ENCODE measurements at places on chromosomes 5 and 9.

DNA sequence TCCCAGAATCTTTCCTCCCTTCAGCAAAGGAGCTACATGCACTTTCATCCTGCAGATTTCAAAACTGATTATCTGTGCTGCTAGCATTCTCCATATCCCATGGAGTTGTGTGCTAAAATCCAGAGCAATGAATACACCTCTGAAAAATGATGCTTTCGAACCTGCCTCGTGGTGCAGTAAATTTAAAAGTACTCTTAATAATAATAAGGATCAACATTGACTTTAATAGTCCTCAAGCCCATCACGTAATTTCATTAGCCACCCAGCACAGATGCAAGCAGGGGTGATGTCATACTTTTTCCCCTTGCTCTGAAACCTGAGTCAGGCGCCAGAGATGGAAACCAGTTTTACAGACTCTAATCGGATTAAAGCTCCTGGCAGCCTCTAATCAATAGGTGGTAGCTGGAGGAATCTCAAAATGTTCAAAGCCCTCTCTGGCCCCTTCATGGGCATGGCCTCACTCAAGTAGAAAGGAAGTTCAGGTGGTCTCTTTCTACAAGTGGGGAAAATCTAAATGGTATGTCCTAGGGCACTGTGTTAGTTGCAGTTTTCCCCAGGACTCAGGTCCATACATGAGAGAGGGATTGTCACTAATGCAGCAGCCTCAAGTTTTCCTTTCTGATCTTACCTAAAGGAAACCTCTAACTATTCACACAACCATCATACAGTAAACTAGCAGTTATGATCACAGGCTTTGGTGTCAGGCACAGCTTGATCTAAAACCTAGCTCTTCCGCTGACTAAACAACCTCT is 221.6 kb upstream of the SLC30A5 start:
- DNase-seq: no peak

DNA sequence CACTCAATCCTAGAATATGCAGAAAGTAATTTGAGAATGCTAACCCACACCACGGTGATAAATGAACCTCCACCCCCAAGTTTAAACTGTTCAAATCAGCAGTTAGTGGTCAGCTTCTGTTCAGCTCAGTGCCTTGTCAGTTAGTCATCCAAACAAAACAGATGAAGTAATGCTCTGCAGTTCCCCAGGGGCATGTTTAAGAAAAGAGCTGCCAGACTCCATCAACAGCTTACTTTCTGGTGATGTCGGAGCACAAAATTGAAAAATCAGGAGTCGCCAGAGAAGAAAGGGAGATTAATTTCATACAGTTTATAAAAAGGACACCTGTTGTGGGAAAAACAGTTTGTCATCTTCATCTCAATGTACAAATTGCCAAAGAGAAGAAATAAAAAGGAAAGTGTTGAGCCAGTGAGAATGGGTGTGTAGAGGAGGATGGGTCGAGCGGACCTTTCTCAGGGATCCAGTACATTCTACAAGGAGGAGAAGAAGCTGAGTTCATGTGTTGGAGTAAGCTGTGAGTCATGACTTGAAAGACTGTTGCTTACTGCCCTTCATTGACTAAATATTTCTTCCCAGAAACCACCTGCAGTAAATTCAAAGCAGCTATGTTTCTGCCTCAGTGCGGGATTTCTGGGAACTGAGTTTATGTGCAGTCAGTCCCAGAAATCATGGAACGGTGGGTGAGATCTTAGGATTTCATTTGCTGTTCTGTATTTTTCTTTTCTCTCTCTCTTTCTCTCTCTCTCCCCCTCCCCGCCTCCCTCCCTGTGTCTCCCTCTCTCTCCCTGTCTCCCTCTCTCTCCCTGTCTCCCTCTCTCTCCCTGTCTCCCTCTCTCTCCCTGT is 13.7 kb downstream of the TRIO start:
- DNase-seq: peak; percentile 99

GRCh38 chr5:109939116-109939682 is 249.5 kb downstream of the MAN2A1 start:
- no peak for DNase-seq

GRCh38 chr5:146208916-146209522 is 5.6 kb downstream of the RBM27 start:
- DNase-seq: no peak

GRCh38 chr9:17339156-17339555 is 204.3 kb downstream of the CNTLN start:
- DNase-seq: no peak

DNA sequence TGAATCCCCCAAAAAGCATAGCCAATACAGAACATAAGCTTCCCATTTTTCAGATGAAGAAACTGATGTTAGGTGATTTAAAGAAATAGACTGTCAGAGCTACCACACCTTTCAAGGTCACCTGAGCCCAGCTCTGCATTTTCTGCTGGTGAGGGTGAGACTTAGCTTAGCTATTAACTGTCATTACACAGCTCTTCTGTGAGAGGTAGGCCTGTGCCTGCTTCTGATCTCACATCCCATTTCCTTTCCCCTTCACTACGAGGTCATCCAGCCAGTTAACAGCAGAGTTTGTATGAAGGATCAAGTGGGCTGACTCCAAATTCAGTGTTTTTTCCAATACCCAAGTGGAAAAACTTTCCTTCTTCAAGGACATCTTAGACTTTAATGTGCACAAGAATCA is 528.6 kb upstream of the CLINT1 start:
- no peak for DNase-seq

GRCh38 chr9:114860187-114860586 is 54.3 kb upstream of the TNFSF15 start:
- DNase-seq: no peak

GRCh38 chr9:93205045-93205768 is 21.3 kb downstream of the WNK2 start:
- DNase-seq: peak; percentile 13

DNA sequence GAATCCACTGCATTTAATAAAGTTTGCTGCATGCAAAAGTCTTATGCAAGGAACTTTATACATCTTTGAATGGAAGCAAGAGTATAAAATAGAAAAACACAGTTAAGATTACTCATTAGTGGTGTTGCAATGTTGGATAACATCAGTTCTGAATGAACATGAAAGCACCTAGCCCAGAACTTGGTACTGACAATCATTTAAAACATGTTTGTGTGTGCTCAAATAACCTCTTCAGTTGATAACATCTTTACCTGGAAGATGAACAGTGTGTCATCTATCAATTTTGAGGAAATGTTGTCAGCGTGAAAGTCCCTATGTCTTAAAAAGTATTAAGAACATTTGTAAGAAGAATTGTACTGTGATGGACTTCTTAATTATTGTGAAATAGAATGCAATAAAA is 370.4 kb upstream of the GRAMD2B start:
- DNase-seq: no peak

DNA sequence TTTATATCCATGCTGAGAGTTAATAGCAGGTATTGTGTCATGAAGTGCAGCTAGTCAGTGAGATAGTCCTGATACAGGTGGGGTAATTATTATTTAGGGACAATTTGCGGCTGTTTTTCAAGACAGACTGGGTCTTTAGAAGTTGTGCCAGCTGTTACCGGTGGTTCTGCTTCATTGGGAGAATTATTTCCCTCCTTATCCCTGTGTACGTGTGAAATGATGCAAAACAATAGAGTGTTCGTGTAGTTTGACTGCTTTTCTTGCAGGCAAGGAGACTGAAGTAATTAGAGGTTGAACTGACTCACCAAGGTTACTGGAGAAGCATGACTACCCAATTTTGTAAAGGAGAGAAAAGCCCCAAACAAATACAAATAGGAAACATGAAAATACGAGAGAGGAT is 101.7 kb downstream of the ARRDC3 start:
- DNase-seq: peak; percentile 69

GRCh38 chr5:157389103-157389502 is 70.9 kb upstream of the NIPAL4 start:
- no peak for DNase-seq

- no peak for DNase-seq
Measured at GRCh38 chr9:72355153-72355552, 9.9 kb downstream of the ZFAND5 start.

DNA sequence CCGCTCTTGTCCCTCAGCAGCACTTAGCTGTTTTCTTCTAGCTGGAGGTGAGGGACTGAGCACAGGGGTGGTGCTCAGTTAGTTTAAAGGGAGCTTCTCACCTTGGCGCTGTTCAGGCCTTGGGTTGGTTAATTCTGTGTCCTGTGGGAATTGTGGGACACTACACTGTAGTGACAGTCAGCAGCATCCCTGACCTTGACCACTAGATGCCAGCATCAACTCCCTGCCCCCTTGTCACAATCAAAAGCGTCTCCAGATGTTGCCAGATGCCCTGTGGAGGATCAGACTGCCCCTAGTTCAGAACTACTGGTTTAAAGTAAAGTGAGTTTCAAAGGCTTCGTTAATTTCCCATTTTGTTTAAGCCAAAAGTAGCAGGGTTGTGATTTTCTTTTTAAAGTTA is 65.5 kb upstream of the DMRT3 start:
- DNase-seq: no peak

GRCh38 chr5:57486027-57486602 is 3.5 kb upstream of the ACTBL2 start:
- no peak for DNase-seq

- DNase-seq: no peak
Measured at GRCh38 chr9:107612136-107612535, 122.6 kb upstream of the KLF4 start.

DNA sequence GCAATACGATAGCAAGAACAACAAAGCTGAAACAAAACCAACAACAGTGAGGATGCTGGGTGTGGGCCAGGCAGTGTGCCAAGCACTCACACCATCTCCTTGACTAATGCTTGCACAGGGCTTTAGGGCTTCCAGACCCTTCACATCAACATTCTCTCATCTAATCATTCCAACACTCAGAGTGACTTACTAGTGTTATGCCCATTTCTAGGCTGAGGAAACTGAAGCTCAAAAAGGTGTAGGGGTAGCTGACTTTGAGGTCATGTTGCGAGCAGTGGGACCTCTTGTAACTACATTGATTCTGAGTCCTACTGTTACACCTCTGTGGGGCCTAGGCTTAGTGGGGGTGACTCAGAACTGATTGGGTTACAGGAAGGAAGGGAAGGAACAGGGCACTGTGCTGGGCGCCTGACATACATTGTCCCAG is 9.7 kb downstream of the ANGPTL2 start:
- no peak for DNase-seq

GRCh38 chr9:127179633-127180441 is 57.4 kb upstream of the ANGPTL2 start:
- no peak for DNase-seq

GRCh38 chr9:99093492-99093791 is 11.5 kb upstream of the TGFBR1 start:
- no peak for DNase-seq

GRCh38 chr9:3124001-3124400 is 280.1 kb upstream of the PUM3 start:
- DNase-seq: no peak

- DNase-seq: no peak
Measured at GRCh38 chr9:9574080-9574479, 1038.7 kb downstream of the PTPRD start.
